CD4-positive, alpha-beta T cell (primary cell): ENCODE measurements at places on chromosomes 12 and 14.
A peak's percentile ranks its signal among the peaks of the same experiment; 100 is the strongest.

DNA sequence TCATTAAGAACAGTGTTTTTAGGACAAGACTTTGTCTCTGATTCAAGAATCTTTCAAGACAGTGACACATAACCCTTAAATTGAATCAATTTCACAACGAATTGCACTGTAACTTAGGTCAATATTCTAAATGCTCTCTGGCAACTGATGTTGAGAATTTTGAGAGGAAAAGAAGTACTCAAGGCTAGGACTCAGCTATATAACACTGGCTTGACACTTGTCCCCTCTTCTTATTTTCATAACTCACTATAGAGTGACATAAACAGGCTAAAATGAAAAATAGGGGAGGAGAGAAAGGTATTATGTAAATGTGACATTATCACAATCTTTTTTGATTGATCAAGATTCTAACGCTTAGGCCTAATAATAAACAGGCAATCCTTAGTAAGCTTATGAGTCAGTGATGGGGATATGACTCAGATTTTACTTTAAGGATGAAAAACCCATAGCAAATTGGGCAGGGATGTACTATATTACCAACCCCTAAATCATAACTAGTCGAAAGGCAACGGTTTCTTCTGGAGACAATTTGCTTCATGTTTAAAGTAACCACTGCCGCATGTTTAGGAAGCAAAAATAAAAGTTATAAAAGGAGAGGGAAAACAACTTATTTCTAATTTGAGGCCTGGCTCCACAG lies 10.9 kb downstream of the BTG1 start:
- peaks cover 40% of the 10 kb centered on the region for H3K4me1 ChIP-seq
- H3K27me3 ChIP-seq = no peaks in the 10 kb centered on the region
- no peak for DNase-seq
- peak overlapping the region; percentile 94 for H3K4me3 ChIP-seq
- H3K27ac ChIP-seq = peak overlapping the region; percentile 59
- H3K36me3 ChIP-seq = peaks cover 4% of the 10 kb centered on the region

DNA sequence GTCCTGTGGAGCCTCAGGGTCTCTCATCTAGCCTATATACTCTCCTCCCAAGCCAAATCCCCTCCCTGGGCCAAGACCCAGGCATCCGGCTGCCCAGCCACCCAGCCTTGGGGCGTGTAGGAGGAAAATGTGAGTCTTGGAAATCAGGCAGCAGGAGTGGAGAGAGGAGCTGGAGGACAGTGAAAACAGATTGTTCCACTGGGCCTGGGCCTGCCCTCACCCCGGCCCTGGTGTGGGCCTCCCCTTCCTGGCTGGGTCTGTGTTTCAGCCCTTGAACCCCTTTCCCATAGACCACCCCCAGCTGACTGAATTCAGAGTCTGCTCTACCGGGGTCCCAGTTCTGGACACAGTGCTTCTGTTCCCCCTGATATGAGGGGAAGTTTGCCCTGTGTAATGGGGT lies 6.7 kb downstream of the ITGA5 start:
- peak overlapping the region; percentile 50 for H3K4me3 ChIP-seq
- peak overlapping the region; percentile 99 for H3K27ac ChIP-seq
- DNase-seq = no peak
- peaks cover 38% of the 10 kb centered on the region for H3K36me3 ChIP-seq
- H3K27me3 ChIP-seq = no peaks in the 10 kb centered on the region

GRCh38 chr14:52692248-52692962 lies 3.0 kb downstream of the ERO1A start:
- H3K4me1 ChIP-seq = peaks cover 43% of the 10 kb centered on the region
- no peak overlapping the region for H3K27ac ChIP-seq
- H3K36me3 ChIP-seq = no peaks in the 10 kb centered on the region
- H3K4me3 ChIP-seq = no peak overlapping the region
- H3K27me3 ChIP-seq = no peaks in the 10 kb centered on the region

DNA sequence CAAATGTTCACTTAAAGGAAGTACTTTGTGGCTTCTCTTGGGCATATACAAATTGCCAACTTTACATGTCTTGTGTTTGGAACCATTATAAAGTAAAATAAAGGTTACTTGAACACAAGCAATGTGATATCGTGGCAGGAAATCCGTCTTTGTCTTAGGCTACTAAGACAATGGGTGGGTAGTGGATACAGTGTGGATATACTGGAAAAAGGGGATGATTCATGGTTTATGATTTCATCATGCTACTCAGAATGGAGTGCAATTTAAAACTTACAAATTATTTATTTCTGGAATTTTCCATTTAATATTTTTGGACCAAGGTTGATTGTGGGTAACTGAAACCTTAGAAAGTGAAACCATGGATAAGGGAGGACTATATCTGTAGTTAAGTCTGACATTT lies 48.4 kb downstream of the MYRFL start:
- H3K36me3 ChIP-seq = no peaks in the 10 kb centered on the region
- no peaks in the 10 kb centered on the region for H3K4me1 ChIP-seq
- H3K4me3 ChIP-seq = no peak overlapping the region
- no peak overlapping the region for H3K27ac ChIP-seq

GRCh38 chr14:83023369-83023768 lies 1489.7 kb upstream of the SEL1L start:
- no peaks in the 10 kb centered on the region for H3K36me3 ChIP-seq
- H3K27ac ChIP-seq = no peak overlapping the region
- H3K27me3 ChIP-seq = no peaks in the 10 kb centered on the region
- DNase-seq = no peak

DNA sequence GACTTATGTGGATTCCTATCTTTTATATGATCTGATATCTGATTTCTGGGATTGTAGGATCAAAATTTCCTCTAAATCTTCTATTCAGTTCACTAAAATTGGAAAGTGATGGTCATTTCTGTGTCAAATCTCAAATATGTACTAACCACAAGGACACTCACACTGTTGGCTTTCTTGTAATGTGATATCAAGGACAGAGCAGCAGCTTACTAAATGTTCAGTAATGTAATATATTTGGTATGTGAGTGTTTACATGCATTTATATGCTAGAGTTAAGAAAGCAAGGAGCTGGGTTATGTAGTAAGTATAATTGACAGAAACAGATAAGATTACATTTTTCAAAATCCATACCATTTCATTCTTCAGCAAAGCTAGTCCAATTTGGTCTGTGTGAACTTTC lies 16.5 kb downstream of the PUS7L start:
- H3K4me1 ChIP-seq = no peaks in the 10 kb centered on the region
- peaks cover 38% of the 10 kb centered on the region for H3K36me3 ChIP-seq
- no peak for DNase-seq
- no peak overlapping the region for H3K27ac ChIP-seq
- no peak overlapping the region for H3K4me3 ChIP-seq
- H3K27me3 ChIP-seq = no peaks in the 10 kb centered on the region

- no peaks in the 10 kb centered on the region for H3K36me3 ChIP-seq
- H3K4me1 ChIP-seq = no peaks in the 10 kb centered on the region
- H3K4me3 ChIP-seq = no peak overlapping the region
- no peak for DNase-seq
- H3K27me3 ChIP-seq = no peaks in the 10 kb centered on the region
Observed at GRCh38 chr12:17954788-17955187, 135.2 kb downstream of the RERGL start.

- no peaks in the 10 kb centered on the region for H3K36me3 ChIP-seq
- no peak for DNase-seq
- no peak overlapping the region for H3K4me3 ChIP-seq
- no peaks in the 10 kb centered on the region for H3K4me1 ChIP-seq
- no peaks in the 10 kb centered on the region for H3K27me3 ChIP-seq
Observed at GRCh38 chr12:43285159-43285598, 266.8 kb downstream of the ADAMTS20 start.

GRCh38 chr14:35404449-35405303 lies at the start of gene NFKBIA:
NFKBIA (minus strand) TSS chr14:35404749; CDS start chr14:35404644, 105 bp downstream.
- peaks cover 42% of the 10 kb centered on the region for H3K4me1 ChIP-seq
- peak within 1 kb of the TSS; percentile 98 for H3K27ac ChIP-seq
- no peaks in the 10 kb centered on the region for H3K27me3 ChIP-seq
- DNase-seq = peak; percentile 98

DNA sequence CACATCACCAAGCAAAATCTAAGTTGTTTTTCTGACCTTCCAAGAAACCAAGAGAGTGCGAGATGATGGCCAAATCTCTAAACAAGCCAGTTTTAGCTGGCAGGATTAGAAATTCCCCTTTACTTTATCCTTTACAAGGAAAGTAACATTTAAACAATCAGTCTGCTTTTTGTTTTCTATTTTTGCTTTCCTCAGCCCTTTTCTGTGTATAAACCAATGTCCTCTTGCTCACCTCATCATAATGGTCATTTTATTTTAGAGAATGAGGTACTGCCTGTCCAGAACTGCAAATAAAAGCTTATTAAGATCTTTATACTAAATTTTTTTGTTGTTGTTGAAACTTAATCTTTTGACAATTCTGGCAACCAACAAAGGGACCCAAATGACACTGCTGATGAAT lies 442.4 kb upstream of the GARIN6 start:
- no peak for DNase-seq
- no peak overlapping the region for H3K27ac ChIP-seq
- no peaks in the 10 kb centered on the region for H3K27me3 ChIP-seq
- no peaks in the 10 kb centered on the region for H3K36me3 ChIP-seq
- no peak overlapping the region for H3K4me3 ChIP-seq
- H3K4me1 ChIP-seq = no peaks in the 10 kb centered on the region
